Breast epithelium (tissue), 4 donors: ENCODE measurements at places on chromosomes 3 and 15. TPM values are rescaled to one million over a fixed set of nuclear protein-coding genes. Genes with fewer than 3 reads are reported as not detected.

DNA sequence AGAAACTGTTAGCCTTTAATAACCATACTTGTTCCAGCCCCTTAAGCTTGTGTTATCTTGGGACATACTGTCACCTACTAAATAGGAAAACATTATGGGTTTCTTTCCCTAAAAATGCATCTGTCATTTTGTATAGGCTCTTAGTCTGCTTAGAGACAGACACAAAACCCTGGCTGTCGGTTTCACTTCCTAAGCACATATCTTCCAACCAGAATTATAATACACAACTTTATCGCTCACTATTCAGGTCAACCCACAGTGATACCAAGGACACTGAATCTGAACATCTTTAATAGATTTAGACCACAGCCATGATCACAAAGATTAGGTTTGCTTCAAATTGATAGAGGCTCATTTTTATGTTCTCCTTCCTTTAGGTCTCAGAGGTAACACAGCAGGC, 111.8 kb downstream of the CFAP20DC start:
- H3K4me1 ChIP-seq = no peaks in the 10 kb centered on the region
- no peaks in the 10 kb centered on the region for H3K27me3 ChIP-seq
- no peak overlapping the region for H3K4me3 ChIP-seq
- no peaks in the 10 kb centered on the region for H3K36me3 ChIP-seq

DNA sequence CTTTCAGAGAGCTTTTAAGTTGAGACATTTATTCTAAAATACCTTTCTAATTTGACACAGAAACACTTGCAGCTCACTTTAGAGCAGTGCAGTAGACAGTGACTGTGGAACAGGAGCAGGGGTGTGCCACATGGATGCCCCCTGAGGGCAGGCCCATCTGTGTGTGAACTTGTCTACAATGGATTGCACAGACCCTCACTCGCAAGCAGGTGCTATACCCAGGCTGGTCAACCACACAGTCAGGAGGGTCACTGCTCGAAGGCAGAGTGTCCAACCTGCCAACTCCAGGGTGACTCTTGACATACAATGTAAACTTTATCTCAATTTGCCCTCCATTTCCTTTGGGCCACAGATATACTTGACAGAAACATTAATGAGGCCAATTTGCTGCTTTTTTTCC, 437.2 kb downstream of the EPHB1 start:
- no peaks in the 10 kb centered on the region for H3K4me1 ChIP-seq
- no peaks in the 10 kb centered on the region for H3K36me3 ChIP-seq
- no peak overlapping the region for H3K27ac ChIP-seq
- no peaks in the 10 kb centered on the region for H3K27me3 ChIP-seq

ITPKA gene
- total RNA-seq = not detected

PSTPIP1 gene
- total RNA-seq = 2.6 TPM

DNA sequence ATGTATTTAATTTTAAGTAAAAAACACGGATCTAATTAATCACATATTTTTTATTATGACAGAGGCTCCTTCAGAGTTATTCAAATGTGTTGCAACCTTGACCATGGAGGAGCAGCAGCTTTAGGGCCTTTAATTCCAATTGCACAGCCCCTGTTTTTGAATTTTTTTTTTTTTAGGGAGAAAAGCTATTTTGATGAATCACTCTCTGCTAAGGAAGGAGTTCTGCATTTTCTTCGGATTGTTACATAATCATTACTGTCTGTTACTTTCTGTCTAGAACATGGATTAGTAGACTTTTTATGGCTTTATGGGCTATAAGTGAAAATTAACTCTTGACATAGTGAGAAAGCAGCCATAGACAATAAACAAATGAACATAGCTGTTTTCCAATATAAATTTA, 90.8 kb downstream of the MCTP2 start:
- no peaks in the 10 kb centered on the region for H3K4me1 ChIP-seq
- no peaks in the 10 kb centered on the region for H3K36me3 ChIP-seq
- H3K4me3 ChIP-seq = no peak overlapping the region
- H3K27ac ChIP-seq = no peak overlapping the region

AGBL1 gene
- not detected for total RNA-seq

LYSMD2 gene
- 15.8 TPM for total RNA-seq

GOLGA6C gene
- 0.33 TPM for total RNA-seq

ARNT2 gene
- total RNA-seq = 8.5 TPM

GOLGA8T gene
- total RNA-seq = not detected

SLC7A14 gene
- total RNA-seq = 0.15 TPM

DNA sequence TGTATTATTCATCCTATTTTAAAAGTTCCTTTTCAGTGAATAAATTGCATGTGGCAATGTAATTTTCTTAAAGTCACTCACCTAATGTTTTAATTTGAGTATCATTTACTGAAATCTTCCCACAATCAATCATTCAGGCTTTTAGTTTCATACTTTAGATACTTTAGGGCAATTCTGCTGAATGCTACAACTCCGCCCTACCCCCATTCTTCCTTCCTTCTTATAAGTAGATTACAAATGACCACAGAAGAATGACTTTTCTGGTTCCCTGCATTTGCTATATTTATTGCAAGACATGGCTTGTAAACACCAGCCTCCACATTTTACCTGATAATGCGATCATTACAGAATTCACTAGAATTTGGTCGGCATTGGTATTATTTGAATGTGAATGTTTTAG, 1061.9 kb downstream of the FHIT start:
- no peak overlapping the region for H3K27ac ChIP-seq
- no peak for DNase-seq
- no peaks in the 10 kb centered on the region for H3K4me1 ChIP-seq
- no peaks in the 10 kb centered on the region for H3K27me3 ChIP-seq
- H3K4me3 ChIP-seq = no peak overlapping the region
